ENCODE measurements at places on chromosomes 6 and 20.

DNA sequence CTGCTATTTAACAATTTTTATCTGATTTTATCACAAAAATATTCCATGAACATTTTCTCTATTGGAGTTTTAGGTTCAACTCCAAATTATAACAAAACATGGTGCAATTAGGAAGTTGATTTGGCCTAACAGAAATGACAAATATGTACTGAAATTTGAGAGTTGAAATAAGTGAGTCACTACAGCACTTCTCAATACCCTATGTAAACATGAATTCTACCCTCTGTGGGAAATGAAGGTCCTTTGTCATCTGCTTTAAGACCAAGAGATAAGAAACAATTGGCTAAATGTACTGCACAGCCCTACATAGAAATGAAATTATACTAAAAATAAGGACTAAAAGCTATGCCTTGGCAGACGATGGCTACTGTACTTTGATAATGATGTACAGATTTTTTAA lies 86.2 kb upstream of the BEND6 start:
- peak; percentile 57 for DNase-seq

- no peak for DNase-seq
These were observed 69.5 kb downstream of the MAN1A1 start for GRCh38 chr6:119280080-119280479.

GRCh38 chr6:163175301-163175700 lies 239.2 kb upstream of the QKI start:
- DNase-seq: no peak

DNA sequence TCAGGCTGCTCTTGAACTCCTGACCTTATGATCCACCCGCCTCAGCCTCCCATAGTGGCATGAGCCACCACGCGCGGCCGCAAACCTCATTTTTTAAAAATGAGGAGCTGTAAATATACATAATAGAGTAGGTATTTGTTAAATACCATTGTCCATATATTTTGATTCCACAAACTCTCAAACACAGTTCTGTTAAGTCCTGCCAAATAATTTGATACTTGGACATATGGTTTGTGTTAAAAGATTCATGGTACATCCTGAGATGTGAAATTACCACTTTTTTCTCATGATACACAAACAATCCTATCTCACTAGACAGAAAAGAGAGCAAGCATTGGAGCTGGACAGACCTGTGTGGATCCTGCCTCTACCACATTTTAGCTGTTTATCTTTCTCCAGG lies 334.1 kb upstream of the KCNQ5 start:
- no peak for DNase-seq

DNA sequence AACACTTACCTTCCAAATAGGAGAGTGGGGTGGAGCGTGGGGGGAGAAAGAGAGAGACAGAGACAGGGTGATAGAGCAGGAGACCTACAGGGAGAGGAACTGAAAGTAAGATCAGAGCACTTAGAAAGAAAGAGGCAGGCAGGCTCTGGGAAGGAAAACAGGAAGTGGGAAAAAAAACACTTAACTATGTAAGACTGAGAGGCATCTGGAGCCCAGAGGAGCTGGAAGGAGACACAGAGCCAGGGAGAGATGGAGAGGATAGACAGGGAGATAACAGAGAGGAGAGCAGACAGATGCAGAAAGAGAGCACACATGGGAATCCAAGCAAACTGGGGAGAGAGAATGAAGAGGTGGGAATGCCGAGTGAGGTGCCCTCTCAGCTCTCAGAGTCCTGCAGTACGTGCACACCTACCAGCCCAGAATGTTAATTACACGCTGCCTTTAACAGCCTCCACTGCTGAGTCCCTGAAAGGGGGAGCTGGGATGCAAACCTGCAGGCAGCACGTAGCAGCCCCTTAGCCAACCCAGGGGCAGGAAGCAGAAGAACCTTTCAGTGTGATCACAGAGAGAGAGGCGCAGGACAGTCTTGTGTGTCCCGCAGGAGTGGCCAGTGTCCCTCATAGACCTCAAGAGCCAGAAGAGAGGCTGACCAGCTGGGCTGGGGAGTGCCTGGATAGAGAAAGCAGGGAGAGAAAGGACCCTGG lies 132.7 kb upstream of the LRFN2 start:
- no peak for DNase-seq

GRCh38 chr20:45833883-45834796 lies 541 bp downstream of the SNX21 start:
- DNase-seq: peak; percentile 89

- DNase-seq: no peak
These were observed 11.1 kb upstream of the FAM209A start for GRCh38 chr20:56513161-56514150.

DNA sequence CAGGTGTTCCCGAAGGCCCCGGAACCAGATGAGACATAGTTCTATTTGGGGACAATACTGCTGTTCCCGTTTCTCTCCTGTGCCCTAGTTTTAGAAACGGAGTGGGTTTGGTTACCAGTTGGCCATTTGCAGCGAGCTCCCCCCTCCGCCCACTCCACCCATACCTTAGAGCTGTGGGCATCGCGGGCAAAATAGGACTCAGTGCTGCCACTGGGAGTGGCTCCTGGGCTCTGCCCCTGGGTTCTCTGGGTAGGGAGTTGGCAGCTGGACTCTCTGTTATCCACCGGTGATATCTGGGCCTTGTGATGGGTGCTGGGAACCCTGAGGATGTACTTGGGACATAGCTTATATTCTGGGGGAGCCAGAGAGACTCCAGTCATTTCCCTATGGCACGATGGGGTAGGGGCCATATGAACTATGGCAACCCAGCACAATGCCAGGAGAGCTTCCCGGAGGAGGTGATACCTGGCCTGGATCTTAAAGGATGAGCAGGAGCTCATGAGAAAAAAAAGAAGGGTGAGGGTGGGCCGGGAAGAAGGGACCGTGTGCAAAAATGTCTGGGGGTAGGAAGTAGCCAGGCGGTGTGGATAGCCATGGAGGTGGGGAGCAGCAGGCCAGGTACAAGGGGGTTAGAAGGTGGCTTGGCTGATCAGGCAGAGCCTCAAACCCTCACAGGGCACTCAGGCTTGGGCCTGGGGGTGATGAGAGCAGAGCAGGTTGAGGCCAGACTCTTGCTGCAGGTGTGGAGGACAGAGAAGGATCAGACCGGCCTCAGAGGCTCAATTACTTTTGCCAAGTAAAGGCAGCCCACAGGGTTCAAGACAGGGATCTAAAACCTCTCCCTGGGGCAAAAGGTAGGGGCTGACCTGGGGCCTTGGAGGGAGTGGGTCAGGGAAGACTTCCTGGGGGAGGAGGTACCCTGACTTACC lies 9.6 kb downstream of the SRC start:
- no peak for DNase-seq

DNA sequence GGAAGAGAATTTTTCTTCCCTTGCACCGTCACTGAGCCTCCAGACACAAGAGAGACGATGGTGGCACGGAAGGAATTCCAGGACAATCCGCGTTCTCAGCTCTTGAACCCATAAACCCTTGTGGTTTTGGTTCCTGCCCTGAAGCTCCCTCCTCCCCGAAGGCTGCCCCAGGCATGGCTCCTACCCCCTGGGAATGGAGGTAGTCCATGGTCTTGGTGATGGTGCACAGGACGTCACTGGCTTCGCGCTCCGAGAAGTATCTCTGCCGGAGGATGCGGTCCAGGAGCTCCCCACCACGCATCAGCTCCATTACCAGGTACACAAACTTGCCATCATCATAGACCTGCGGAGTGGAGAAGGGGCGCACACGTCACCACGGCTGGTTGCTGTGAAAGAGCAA lies 47.5 kb upstream of the MPC1 start:
- no peak for DNase-seq

- no peak for DNase-seq
These were observed 128.3 kb downstream of the ANKRD60 start for GRCh38 chr20:58099956-58100730.
